C1 segment of cervical spinal cord (tissue), 14 donors: ENCODE measurements at places on chromosomes 6 and 20.

- DNase-seq: no peak
These were observed 51.7 kb upstream of the HINT3 start for GRCh38 chr6:125904871-125905270.

- no peak for DNase-seq
These were observed 33.1 kb upstream of the FBXL4 start for GRCh38 chr6:98980819-98981218.

GRCh38 chr6:160790028-160790792 lies 88.2 kb downstream of the PLG start:
- DNase-seq: no peak

GRCh38 chr6:147947521-147947920 lies 395.1 kb upstream of the SASH1 start:
- DNase-seq: no peak

GRCh38 chr20:35856866-35857265 lies 85.1 kb downstream of the PHF20 start:
- no peak for DNase-seq

GRCh38 chr6:143774347-143774746 lies 68.8 kb upstream of the LTV1 start:
- no peak for DNase-seq

DNA sequence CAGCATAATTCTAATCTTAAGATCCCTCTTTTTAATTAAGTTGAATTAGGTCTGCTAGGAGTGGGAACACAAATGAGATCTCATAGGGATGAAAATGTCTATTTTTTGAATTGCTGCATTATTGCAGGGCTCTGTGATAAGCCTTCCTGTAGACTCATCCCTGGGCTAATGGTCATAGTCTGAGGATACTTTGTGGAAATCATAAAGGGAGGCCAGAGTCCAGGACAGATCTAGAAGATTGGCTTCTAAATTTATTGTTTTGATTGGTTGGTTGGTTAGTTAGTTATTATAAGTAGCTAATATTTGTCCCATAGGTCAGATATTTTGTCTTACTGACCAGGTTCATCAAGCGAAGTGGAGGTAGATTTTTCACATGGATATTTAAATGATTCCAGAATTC lies 142.3 kb downstream of the AKAP7 start:
- DNase-seq: no peak

- no peak for DNase-seq
These were observed 59.5 kb downstream of the SCAF8 start for GRCh38 chr6:154792761-154793160.

DNA sequence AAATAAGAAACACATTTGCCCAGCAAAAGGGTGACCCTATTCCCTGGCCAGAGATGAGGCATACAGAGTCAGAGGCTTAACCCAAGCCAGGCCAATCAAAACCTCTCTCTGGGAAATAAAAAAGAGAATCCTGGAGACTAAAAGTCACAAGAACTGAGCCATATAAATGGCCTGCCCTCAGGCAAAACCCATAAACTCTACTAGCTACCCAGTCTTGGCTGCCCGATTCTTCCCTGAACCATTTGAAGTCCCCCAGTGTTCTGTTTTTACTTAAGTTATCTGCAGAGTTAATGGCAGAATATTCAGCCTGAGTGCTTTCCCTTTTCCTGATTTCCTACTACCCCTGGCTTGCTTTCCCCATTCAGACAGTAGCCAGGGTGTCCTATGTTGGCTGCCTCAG lies 13.9 kb downstream of the KCNK15 start:
- no peak for DNase-seq

GRCh38 chr6:87990871-87991270 lies 56.8 kb upstream of the SPACA1 start:
- no peak for DNase-seq

DNA sequence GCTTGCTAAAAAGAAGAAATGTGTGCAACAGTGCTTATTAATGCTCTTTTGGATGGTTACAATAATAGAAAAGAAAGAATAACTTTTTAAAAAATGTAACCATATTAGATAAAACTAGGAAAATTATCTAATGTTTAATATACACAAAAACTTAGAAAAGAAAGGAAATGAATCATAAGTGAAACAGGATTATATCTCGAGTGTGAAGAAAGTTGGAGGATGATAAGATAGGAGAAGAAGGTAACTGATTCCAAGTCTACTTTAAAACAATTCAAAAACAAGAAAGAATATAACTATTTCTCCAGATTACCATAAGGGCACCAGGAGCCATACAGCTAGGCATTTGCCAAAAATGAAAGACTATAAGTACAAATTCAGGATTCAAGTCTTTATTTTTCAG lies 73.0 kb downstream of the PHIP start:
- no peak for DNase-seq

GRCh38 chr6:14275493-14275851 lies 157.9 kb downstream of the CD83 start:
- no peak for DNase-seq

DNA sequence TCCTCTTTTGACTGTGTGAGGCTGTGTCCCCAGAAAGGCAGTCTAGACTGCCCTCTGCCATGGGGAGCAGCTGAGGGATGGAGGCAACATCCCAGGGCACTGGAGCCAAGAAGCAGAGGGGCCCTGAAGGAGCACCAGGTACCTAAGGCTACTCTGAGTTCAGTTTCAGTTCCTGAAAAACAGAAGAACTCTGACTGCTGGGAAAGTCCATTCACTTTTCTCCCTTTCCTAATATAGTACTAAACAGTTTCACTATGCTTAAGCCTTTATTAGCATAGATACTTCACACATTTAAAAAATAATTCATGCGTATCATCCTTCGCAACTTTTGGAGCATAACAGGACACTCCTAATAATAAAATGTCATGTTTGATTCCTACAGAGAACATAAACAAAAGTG lies 130.0 kb downstream of the FOXC1 start:
- DNase-seq: no peak

DNA sequence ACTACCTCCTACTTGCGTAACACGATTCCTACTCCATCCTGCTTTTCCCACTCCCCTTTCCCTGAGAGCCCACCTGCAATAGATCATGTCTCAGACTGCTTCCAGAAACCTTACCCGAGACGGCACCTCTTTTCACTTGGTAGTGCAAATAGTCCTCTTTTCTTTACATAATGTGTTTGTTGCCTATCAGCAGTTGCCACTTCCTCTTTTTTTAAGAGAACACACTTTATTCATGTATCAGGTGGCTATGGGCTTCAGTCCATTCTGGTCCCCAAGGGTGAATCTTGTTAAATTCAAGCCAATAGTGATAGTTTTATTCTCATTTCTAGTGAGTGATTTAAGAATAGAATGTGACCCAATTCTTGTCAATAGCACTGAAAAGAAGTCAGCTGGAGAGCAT lies 57.7 kb upstream of the FERMT1 start:
- no peak for DNase-seq

GRCh38 chr6:116210750-116211425 lies 43.0 kb downstream of the TSPYL4 start:
- DNase-seq: no peak

DNA sequence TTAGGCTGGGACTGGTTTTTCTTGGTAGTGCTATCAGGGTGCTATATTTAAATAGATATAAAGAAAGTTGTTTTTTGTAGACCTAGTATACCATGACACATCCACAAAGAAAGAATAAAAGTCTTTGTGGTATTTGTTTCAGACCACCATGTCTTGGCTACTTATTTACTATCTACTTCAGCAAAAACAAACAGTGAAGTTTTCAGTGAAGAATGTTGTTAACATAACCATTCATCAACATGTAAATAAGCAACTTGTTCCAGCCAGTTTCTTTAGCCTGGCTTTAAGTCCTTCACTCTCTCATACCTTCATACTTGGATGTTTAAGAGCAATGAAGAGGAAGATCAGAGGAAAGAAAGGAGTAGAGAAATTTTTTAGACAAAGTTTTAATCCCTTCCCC lies 624.1 kb downstream of the CD109 start:
- DNase-seq: no peak

DNA sequence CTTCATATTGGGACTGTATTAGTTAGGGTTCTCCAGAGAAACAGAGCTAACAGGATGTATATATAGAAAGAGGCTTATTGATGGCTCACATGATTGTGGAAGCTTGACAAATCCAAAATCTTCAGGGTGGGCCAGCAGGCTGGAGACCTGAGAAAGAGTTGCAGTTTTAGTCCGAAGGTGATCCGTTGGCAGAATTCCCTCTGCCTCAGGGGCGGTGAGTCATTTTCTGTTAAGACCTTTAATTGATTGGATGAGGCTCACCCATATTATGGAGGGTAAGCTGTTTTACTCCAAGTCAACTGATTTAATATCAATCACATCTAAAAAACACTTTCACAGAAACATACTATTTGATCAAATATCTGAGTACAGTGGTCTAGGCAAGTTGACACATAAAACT lies 113.6 kb downstream of the FLRT3 start:
- DNase-seq: no peak

DNA sequence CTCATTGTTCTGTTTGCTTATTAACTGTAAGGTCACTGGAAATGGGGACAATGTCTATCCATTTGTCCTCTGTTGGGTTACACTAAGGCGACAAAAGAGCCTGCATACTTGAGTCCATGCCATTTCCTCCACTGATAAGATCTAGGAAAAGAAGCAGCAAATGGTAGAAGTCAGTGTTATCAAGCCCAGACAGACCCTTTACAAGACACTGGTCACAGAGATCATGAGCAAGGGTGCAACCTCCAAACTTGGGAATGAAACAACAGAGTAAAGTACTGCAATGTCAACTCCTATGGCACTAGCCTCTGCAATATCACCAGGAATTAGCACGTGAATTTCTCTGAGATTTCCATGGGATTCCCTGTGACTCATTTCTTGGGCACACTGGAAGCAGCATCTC lies 126.9 kb downstream of the ID4 start:
- no peak for DNase-seq
